Inflammatory macrophage treated with lipopolysaccharide for 4 hours (primary cell): ENCODE measurements at places on chromosomes 7 and 10.

DNA sequence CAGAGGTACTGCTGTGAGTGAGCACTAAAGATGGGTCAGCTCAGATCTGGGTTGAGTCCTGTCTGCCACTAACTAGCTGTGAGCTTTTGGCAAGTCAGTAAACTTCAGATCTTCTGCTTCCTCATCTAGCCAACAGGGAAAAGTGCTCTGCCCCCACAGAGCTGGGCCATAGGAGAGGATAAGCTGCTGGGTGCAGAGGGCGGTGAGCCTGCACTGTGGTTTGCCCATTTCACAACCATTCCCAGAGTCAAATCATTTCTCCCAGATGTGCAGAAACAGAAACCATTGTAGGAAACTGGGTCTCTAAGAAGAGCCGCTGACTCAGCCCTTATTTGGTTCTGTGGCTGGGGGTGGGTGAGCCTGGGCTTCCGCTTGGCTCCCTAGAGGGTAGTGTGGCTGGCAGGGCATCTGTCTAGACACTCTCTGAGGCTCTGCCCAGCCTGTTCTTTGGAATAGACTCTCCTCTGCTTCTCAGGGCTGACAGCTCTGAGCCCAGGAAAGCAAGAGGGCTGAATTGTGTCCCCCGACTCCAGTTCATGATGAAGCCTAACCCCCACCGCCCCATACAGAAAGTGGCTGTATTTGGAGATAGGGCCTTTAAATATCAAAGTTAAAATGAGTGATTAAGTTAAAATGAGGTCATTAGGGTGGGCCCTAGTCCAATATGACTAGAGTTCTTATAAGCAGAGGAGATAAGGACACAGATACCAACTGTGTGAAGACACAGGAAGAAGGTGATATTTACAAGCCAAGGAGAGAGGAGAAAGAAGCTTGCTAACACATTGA, 29.5 kb upstream of the ARHGAP22 start:
- peak; percentile 96 for DNase-seq

DNA sequence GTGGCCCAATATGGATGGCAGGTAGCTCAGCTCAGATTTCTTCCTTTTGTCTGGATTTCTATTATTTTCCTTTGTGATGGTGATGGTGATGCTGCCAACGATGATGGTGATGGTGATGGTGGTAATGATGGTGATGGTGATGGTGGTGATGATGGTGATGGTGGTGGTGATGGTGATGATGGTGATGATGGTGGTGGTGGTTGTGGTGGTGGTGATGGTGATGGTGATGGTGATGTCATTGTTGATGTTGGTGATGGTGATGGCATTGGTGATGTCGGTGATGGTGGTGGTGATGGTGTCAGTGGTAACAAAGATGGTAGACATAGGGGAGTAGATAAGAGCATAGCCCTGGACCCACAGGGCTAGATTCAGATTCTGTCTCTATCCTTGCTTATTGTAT, 25.4 kb downstream of the TTYH3 start:
- DNase-seq: no peak

- no peak for DNase-seq
Measured at GRCh38 chr7:11193888-11194287, 220.2 kb downstream of the PHF14 start.

DNA sequence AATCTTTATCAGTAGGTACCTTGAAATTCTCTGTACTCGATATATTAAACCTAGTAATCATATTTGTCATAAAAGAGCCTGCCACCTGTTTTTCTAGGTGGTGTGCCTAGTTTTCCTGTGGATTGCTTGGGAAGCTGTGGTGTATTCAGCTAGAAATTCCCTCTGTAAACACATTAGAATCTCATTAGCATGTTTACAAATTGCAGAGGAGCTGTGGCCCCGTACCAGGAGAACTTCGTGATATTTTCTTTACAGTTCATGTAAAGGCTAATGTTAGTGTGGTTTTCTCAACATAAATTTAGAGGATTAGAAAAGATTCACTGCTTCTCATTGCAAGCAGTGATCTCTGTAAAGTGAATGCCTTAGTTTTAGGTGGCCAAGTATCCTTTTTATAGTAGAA, 144.7 kb downstream of the CCSER2 start:
- DNase-seq: no peak

DNA sequence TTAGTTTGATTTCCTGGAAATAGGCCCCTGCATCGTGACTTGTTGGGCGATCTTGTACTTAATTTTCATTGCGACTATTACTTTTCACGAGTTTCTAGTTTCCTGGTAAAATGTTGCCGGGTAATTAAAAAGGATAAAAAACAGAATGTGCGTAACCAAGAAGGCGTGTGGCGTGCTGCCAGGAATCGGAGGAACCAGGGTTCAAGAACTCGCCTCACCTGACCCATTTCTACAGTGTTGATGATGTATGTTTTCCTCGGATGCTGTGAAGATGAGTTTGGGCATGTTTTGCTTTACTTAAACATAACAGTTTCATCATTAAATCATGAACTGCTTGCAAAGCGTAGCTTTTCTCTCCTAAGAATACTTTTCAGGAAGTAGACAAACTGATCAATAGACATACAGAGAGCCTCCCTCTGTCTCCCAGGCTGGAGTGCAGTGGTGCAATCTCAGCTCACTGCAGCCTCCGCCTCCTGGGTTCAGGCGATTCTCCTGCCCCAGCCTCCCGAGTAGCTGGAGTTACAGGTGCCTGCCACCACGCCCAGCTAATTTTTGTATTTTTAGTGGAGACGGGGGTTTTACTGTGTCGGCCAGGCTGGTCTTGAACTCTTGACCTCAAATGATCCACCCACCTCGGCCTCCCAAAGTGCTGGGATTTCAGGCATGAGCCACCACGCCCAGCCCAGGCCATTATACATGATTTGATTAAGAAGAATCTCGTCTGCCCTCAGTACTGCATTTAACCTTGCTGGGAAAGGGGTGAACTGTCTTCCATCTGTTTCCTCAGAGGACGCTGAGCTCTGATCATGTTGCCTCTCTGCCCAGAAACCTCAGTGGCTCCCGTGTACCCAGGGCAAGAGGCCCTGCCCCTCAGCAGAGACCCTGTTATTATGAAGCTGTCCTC, 9.1 kb downstream of the FOXK1 start:
- no peak for DNase-seq

DNA sequence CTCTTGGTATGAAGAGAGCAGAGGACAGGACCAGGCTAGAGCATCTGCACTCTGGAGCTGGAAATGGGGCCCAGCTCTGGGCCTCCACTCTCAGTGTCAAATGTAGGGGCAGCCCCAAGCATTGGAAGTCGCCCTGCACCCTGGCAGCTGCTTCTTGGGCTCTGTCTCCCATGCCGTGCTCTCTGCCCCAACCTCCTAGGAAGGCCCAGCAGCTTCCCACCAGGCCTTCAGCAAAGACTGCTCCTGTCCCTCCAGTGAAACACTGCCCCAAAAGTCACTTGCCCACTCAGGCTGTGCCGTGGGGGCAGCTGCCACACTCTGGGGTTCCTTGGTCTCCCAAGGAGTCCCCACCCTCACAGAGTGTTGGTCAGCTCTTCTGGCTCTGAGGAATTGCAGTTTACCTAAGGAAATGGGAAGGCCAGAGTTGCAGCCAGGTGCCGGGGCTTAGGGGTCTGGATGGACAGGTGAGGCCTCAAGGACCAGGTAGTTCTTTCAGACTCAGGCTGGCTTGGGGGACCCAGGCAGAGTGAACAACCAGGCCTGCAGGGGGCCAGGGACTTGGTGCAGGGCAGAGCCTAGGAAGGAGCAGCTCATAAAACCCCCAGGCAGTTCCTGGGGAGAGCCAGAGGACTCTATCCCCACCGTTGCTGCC, 9.4 kb upstream of the OPN4 start:
- DNase-seq: no peak

DNA sequence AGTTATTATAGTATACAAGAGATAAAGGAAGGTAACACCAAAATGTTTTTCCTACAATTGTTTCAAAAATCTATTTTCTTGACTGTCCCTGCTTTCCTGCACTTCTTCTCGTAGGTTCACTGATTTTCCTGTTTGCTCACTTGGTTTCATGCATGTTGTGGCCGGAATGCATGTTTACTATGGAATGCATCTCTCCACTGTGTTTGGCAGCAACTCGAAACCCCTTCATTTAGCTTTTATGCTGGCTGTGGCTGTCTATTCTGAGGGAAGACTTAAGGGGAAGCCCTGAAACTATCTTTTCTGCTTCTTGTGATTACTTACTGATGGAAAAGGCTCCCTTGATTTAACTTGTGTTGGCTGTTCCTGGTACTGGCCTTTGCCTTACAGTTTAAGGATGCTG, 120.3 kb downstream of the NRG3 start:
- no peak for DNase-seq

DNA sequence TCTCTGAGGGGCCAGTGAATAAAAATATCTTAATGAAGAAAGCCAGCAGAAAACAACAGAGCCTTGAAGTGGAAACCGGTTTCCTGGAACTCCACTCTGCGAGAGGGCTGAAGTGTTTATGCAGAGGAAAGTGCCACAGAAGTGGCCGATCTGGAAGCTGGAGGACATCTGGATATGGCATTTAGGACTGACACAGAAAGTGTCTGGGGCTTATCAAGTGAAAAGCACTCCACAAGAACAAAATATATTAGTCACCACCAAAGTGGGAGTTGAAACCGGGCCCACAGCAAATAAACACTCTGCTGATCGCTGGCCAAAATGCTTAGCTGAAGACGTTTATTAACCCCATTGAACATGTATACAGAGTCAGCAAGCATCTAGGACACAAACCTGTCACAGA, 7.8 kb downstream of the NOD1 start:
- no peak for DNase-seq

GRCh38 chr7:27967639-27968038, 213.0 kb downstream of the JAZF1 start:
- DNase-seq: no peak

DNA sequence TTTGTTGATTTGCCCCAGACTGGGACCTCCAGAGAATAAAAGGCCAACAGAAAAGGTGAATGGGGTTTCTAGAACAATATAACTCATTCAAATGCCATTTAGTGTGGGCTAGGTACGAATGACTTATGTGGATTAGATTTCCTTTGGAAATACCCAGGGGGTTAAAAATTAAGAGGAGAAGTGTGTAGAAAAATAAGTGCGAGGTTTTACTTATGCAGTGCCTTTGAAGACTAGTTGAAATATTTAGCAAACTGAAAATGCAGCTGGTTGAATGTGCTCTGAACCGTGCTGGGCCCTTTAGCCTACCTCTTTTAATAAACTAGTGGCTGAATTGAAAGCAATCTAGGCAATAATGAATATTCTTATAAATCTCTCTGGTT, 180.6 kb downstream of the LRMDA start:
- DNase-seq: no peak

- DNase-seq: peak; percentile 63
Measured at GRCh38 chr10:72340510-72341261, 14.0 kb downstream of the DNAJB12 start.

DNA sequence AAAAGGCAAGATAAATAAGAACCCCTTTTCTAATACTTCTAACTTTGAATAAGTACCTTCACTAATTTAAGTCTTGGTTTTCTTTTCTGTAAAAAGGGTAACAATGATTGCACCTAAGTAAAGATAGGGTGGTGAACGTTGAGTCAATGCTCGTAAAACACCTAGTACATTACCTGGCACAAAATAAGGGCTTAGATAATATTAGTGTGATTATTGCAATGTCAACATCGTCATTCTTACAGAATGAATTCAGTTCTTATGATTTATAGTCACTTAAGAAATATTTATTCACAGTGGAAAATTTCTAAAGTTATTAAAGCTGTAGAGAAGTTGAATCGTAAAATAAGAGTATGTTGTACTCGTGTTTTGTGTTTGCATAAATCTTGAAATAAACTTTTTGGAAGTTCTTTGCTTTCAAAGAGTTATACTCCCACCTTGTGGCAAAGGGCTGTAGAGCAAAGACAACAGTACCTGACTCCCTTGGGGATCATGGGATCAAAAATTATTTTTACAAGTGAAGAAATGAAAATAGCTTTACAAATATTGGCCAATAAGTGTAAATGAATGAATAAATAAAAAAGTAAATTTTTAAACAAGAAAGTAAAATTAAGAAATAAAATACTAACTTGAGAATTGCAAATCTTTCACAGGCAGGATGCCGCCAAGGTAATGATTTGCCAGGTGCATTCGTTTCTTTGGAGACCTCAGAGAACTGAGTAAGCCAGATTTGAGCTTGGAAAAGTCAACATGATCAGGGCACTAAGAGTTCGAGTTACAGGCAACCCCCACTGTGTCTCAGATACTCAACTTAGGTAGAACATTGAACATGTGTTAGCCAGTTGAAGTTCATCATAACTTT, 285.8 kb upstream of the CACNA2D1 start:
- DNase-seq: peak; percentile 18

DNA sequence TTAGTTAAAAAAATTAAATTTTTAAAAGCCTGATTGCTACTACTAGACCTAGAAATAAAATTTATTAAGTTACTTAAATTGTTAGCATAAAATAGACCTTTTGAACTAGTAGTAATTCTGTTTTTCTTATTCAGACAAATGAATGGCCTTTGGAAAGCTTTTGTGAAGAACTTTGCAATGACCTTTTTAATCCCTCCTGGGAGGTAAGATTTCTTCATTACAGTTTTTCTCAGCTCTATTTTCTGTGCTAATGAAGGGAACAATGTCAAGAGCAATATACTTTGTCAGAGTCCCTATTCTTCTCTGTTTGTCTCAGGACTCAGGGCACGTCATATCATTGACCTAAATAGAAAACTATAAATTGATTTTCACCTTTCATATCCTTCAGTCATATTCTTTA, 33.5 kb downstream of the BTAF1 start:
- no peak for DNase-seq

DNA sequence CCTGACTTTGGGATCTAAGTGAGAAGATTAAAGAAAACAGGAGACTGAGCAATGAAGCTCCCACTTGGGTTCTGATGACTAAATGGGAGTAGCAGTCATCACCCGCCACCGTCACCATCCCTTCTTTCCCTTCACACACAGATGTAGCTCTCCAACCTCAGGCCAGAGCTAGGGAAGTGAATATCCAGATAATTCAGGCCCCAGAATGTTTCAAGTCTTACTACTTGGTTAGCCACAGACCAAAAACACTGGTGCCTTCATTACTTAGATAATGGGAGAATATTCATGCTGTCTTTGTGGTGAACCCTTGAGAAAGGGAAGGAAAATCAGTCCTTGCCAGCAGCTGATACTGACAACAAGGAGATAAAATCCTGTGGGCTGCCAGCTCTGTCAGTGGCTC, 100.7 kb downstream of the OSBPL3 start:
- DNase-seq: no peak

- no peak for DNase-seq
Measured at GRCh38 chr7:42247301-42247700, 10.3 kb upstream of the GLI3 start.

- no peak for DNase-seq
Measured at GRCh38 chr7:38189231-38189938, 11.3 kb downstream of the STARD3NL start.
